Vagina (tissue), 2 donors: ENCODE measurements at places on chromosomes 1 and 21.

- no peak overlapping the region for H3K27ac ChIP-seq
- no peaks in the 10 kb centered on the region for H3K27me3 ChIP-seq
- H3K36me3 ChIP-seq: no peaks in the 10 kb centered on the region
- no peak for DNase-seq
Measured at GRCh38 chr1:235297579-235297978, 30.4 kb downstream of the ARID4B start.

DNA sequence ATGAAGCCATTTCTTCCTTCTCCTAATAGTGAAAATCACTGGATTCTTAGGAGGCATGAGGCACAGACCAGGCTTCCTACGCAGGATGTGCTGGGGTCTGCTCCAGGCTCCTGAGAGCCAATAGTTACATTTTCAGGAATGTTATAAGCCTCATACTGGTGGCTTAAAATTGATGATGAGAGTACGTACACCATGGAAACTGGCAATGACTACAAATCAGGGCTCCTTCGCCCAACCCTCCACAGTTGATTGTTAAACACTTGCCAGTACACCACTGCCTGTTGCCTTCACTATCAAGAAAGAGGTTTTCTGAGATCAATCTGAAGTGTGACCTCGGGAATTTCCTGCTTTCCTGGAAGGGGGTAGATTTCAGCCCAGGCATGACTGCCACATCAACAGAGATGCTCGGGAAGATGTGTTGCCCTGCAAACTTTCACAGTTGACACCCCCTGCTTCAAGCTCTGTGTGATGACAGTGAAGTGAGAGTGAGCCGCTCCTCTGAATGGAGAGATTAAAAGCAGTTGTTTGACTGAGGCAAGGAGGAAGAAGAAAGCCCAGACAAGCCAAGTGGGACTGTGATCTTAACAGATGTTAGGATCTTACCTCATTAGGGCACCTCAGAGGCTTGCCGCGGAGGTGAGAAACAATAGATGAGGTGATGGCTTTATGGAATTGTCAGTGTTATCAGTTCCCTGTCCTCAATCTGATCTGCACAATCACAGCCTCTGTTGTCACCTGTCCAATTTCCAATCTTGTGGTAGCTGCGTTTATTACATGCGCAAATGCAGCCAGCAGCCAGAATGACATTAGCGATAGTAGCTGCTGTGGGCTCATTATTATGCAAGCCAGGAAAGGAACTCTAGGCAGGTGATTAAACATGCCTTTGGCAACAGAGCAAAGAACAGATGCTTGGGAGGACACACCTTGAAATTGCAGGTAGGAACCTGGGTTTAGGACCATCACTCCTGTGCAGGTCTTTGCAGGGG lies 277.3 kb downstream of the KAZN start:
- H3K27ac ChIP-seq: no peak overlapping the region
- no peaks in the 10 kb centered on the region for H3K27me3 ChIP-seq

GRCh38 chr1:111878649-111879048 lies 110.8 kb downstream of the KCND3 start:
- H3K27me3 ChIP-seq: no peaks in the 10 kb centered on the region
- H3K4me3 ChIP-seq: no peak overlapping the region
- no peaks in the 10 kb centered on the region for H3K36me3 ChIP-seq
- no peaks in the 10 kb centered on the region for H3K4me1 ChIP-seq
- DNase-seq: no peak
- no peak overlapping the region for H3K27ac ChIP-seq

- H3K4me3 ChIP-seq: no peak overlapping the region
- H3K27me3 ChIP-seq: no peaks in the 10 kb centered on the region
- H3K36me3 ChIP-seq: no peaks in the 10 kb centered on the region
- no peaks in the 10 kb centered on the region for H3K4me1 ChIP-seq
- H3K27ac ChIP-seq: no peak overlapping the region
Measured at GRCh38 chr1:197029749-197030148, 37.3 kb downstream of the F13B start.

DNA sequence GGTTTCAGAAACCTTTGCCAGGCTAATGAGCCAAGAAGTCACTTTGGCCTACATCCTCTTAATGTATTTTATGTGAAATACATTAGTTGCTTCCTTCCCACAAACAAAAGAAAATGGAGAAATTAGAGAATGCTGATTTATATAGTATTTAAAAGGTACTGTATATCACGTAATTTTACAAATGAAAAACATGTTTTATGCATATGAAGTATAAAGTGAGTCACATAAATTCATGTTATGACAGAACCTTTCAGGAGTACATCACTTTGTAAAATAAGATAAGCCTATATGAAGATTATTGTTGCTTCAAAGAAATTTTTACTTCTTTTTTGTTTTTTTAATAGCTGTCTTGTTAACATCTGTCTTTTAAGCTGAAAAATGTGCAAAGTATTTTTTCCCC lies 4.6 kb downstream of the DR1 start:
- H3K4me3 ChIP-seq: no peak overlapping the region
- H3K27ac ChIP-seq: no peak overlapping the region
- H3K27me3 ChIP-seq: no peaks in the 10 kb centered on the region
- H3K4me1 ChIP-seq: peaks cover 74% of the 10 kb centered on the region
- no peak for DNase-seq
- H3K36me3 ChIP-seq: no peaks in the 10 kb centered on the region

- no peak overlapping the region for H3K27ac ChIP-seq
- no peak for DNase-seq
Measured at GRCh38 chr1:52423771-52424170, 19.4 kb downstream of the PRPF38A start.

GRCh38 chr1:164689672-164690511 lies 130.9 kb downstream of the PBX1 start:
- DNase-seq: no peak
- no peak overlapping the region for H3K27ac ChIP-seq
- H3K4me3 ChIP-seq: no peak overlapping the region
- H3K4me1 ChIP-seq: peaks cover 8% of the 10 kb centered on the region

GRCh38 chr1:178192686-178193085 lies 98.8 kb downstream of the RASAL2 start:
- no peak overlapping the region for H3K27ac ChIP-seq
- H3K4me1 ChIP-seq: no peaks in the 10 kb centered on the region
- no peaks in the 10 kb centered on the region for H3K27me3 ChIP-seq
- H3K36me3 ChIP-seq: no peaks in the 10 kb centered on the region
- DNase-seq: no peak

GRCh38 chr1:169141356-169141755 lies 34.9 kb downstream of the ATP1B1 start:
- no peaks in the 10 kb centered on the region for H3K36me3 ChIP-seq
- DNase-seq: no peak
- H3K4me3 ChIP-seq: no peak overlapping the region
- no peak overlapping the region for H3K27ac ChIP-seq
- H3K4me1 ChIP-seq: no peaks in the 10 kb centered on the region

DNA sequence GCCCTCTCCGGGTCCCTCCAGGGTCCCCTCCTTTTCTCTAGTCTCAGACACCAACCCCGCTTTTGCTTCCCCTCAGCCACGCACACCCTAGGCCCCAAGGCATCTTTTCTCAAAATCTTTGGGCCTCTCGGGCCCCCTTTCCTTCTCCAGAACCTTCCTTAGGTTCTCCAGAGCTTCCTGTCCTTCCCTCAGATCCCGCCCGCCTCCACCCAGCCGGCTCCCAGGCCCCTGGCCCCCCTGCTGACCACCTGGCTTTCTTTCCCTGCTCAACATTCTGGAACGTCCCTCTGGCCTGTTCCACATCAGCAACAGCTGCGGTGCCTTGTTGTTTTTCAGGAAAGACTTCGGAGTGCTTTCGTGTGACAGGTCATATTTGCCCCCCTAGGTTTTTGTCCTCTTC lies 1.2 kb downstream of the ZDHHC18 start:
- H3K27me3 ChIP-seq: no peaks in the 10 kb centered on the region
- peaks cover 48% of the 10 kb centered on the region for H3K4me1 ChIP-seq
- no peaks in the 10 kb centered on the region for H3K36me3 ChIP-seq
- H3K27ac ChIP-seq: peak overlapping the region; percentile 95
- no peak for DNase-seq

GRCh38 chr1:227747382-227747781 lies 12.1 kb downstream of the SNAP47 start:
- no peak for DNase-seq
- H3K27ac ChIP-seq: no peak overlapping the region
- H3K4me3 ChIP-seq: no peak overlapping the region
- no peaks in the 10 kb centered on the region for H3K36me3 ChIP-seq

GRCh38 chr1:221908573-221908972 lies 166.7 kb upstream of the DUSP10 start:
- H3K27ac ChIP-seq: no peak overlapping the region
- no peaks in the 10 kb centered on the region for H3K36me3 ChIP-seq
- no peaks in the 10 kb centered on the region for H3K4me1 ChIP-seq
- no peak overlapping the region for H3K4me3 ChIP-seq
- H3K27me3 ChIP-seq: no peaks in the 10 kb centered on the region

DNA sequence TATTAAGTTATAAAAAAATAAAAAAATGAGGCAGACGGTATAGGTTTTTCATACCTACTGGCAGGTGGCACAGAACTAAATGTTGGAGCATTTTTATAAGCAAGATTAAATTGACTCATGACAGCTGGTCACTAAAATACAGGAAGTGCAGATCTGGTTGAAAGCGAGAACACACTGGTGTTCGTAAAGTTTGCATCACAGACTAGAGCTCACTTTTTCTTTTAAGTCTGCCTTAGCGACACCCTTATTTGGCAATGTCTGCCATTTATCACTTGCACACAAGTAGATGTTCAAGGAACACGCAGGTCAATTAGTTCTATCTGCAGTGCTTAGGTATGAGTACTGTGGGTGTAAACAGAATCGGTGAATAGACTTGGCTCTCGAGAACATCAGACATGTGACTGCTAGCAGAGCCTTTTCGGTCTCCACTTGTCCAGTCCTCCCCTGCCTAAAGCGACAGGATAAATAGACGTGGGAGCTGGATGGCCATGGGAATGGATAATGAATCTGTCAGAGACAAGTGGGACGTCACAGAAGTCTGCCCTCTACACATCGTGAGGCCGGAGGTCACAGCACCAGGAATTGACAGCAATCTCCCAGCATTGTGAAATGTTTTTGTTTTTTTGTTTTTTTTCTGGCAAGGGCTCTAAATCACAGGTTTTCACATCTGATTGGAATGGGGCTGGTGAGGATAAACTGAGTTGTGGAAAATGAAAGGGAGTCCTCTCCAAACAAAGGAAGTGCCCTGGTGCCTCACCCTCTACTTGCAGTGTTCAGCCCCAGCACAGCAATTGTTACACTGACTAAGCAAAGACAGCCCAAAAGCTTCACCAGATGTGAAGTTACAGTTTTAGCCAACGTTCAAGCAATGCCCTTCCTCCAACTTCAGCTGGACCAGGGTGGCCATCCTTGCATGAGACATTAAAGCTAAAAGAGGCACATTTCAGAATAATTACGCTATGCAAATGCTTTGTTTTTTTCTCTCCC lies 248.9 kb downstream of the NTNG1 start:
- DNase-seq: no peak
- H3K27ac ChIP-seq: no peak overlapping the region
- no peaks in the 10 kb centered on the region for H3K36me3 ChIP-seq

- no peak overlapping the region for H3K27ac ChIP-seq
- no peaks in the 10 kb centered on the region for H3K4me1 ChIP-seq
- no peak for DNase-seq
- no peaks in the 10 kb centered on the region for H3K36me3 ChIP-seq
- no peaks in the 10 kb centered on the region for H3K27me3 ChIP-seq
Measured at GRCh38 chr1:203954788-203955552, 93.6 kb downstream of the SNRPE start.

DNA sequence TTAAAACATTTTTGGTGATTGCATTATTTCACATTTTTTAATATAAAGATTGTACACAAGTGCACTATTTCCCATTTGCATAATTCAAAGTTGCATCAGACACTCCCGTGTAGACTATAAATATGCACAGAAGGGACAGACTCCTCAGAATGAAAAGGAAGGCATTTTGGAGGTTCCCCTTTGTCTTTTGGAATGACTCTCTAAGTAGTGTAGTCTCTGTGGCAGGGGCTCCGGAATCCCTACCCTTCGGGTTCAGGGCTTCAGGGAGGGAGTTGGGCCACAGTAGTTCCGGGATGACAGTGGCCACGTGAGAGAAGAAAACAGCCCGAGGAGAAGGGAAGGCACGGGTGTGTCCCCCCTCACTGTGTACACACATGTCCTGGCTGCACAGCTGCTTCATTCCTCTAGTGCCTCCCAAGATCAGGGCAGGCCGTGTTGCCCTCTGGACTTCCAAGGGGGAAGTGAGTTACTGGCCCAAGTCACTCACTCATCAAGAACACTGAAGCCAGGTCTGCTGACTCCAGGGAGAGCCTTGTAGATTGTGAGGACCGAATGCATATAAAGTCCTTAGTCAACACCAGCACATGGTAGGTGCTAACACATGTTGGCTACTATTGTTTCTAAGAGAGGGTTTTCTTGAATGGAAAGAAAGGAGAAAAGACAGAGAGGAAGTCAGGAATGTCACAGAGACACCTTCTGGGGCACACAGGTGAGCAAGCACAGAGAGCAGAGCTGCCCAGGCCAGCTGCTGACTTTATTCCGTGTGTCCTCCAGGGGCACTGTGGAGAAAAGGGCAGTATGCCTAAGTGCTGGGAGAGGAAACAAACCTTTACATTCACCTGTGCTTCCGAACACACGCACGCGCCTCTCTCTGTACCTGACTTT lies 39.8 kb downstream of the LHX4 start:
- H3K4me3 ChIP-seq: no peak overlapping the region
- H3K4me1 ChIP-seq: no peaks in the 10 kb centered on the region
- H3K27me3 ChIP-seq: no peaks in the 10 kb centered on the region
- no peak overlapping the region for H3K27ac ChIP-seq
- peak; percentile 74 for DNase-seq

GRCh38 chr1:38243106-38243505 lies 196.5 kb upstream of the POU3F1 start:
- DNase-seq: no peak
- H3K27me3 ChIP-seq: no peaks in the 10 kb centered on the region
- H3K4me1 ChIP-seq: peaks cover 10% of the 10 kb centered on the region
- no peak overlapping the region for H3K4me3 ChIP-seq

GRCh38 chr1:173409613-173410012 lies 67.5 kb upstream of the PRDX6 start:
- DNase-seq: no peak
- no peak overlapping the region for H3K4me3 ChIP-seq
- H3K27me3 ChIP-seq: no peaks in the 10 kb centered on the region
- H3K4me1 ChIP-seq: no peaks in the 10 kb centered on the region
- H3K27ac ChIP-seq: no peak overlapping the region

DNA sequence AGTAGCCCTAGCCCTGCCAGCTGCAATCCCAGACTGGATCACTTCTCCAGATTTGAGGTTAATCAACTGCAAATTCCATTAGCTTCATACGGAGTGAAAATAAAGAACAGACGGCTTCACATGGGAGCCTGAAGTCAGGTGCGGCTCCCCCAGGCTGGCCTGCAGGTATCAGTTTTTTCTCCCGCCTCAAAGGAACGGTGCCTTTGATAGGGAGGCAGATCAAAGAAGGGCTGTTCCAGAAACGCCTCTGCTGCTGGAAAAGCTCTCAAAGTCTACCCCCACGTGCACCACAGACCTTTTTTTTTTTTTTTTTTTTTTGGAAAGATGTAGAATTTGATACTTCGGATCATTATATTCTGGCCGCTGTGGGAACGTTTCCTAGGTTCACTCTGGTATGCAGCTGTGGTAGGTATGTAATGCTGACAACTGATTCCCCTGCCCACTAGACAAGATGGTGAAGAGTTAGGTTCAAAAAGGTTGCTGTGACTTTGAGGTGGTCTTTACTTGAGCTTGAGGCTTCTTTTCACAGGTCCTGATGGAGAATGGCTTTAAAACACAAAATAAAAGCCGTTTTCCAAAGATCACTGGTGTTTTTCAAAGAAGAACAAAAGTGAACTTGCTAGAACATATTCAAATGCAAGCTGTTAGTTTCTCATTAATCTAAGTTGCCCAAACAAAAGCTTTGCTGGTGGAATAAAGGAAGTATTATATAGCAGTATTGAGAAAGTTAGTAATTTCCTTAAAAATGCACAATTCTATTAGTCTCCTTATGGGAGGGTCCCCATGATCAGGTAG lies 189.0 kb upstream of the NFIA start:
- no peaks in the 10 kb centered on the region for H3K36me3 ChIP-seq
- H3K4me1 ChIP-seq: no peaks in the 10 kb centered on the region
- H3K27ac ChIP-seq: no peak overlapping the region
- no peak overlapping the region for H3K4me3 ChIP-seq
- DNase-seq: no peak
